ENCODE measurements at places on chromosomes 2 and 18.
A peak's percentile ranks its signal among the peaks of the same experiment; 100 is the strongest.

DNA sequence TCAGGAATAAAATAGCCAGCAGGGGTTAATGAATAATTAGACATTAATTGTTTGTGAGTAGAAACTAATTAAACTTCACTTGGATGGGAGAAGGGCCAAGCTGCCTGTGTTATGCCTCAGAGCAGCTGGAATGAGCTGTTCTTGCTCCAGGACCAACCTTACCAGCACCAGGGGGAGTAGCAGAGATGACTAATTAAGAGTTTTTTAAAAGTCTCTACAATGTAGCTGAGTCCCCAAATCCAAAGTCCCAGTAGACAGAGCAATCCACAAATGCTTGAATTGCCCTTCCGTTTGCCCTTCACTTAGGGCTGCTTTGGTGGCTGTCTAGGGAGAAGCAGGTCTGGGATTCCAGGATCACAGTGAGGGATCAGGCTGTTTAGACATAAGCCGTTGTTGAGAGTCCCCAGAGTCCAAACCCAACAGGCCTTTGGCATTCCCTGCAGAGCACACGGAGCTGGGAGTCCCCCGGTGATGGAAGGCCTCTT lies 59.4 kb downstream of the RHOB start:
- DNase-seq, result no peak

- peak; percentile 53 for DNase-seq
Measured at GRCh38 chr18:5628512-5629255, 84.9 kb upstream of the EPB41L3 start.

DNA sequence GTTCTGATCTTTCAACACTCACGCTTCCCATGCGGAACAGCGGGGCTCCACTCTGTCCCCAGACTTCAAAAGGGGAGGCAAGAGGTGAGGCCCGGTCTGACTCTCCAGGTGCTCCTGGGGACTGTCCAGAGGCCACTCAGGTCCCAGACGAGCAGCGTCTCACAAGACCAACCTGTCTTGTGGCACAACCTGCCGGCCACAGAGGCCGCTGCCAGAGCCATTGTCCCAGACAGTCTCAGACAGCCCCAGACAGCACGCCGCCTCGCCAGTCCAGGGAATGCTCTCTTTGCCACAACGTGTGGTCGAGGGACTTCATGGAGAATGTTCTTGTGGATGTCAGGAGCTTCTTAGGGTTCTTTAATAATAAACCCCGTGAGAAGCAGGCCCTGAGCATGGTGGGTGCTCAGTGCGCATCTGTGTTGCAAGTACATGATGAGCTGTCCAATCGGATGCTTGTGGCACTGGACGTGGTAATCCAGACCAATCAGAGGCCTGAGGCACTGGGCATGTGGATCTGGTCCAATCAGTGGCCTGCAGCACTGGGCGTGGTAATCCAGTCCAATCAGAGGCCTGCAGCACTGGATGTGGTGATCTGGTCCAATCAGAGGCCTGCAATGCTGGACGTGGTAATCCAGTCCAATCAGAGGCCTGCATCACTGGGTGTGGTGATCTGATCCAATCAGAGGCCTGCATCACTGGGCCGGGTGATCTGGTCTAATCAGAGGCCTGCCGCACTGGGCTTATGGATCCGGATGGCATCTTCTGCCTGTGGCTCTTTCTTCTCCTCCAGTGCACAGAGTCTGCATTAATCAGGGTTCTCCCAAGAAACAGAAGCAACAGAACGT lies 76.4 kb downstream of the TMEM18 start:
- DNase-seq, result no peak

DNA sequence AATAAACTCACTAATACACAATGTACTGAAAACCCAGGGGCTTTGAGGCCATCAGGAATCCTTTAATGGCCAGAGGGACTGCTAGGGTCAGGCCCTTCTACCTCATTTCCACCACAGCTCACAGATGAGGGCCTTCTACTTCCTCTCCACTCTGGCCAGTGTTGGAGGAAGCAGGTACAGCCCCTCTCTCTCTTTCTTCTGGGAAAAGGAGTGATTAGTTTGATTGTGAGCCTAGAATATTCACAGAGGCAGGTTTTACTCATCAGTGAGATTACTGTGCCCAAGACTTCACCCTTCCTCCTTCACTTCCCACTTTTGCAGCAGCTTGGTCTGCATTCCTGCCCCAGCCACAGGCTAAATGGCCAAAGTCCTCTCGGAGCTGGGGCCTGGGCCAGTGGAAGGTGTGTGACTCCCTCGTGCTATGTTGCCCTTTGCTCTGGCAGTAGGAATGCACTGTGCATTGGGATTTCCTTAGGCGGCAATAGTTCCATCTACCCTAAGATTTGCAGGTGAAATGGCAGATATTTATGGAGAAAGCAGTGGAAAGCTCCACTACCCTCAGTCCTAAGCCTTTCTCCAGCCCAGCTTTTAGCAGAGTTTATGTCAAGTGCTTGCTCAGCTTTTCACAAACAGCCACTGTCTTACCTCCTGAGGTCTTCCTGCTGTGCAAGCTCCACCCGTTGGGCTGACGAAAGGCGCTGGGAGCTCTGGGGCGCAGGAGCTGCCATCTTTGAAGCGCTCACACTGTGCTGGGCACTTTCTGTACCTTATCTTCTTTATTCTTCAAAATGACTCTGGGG lies 36.2 kb upstream of the YES1 start:
- DNase-seq, result no peak

- DNase-seq, result no peak
Measured at GRCh38 chr2:164739966-164740365, 101.7 kb downstream of the COBLL1 start.

DNA sequence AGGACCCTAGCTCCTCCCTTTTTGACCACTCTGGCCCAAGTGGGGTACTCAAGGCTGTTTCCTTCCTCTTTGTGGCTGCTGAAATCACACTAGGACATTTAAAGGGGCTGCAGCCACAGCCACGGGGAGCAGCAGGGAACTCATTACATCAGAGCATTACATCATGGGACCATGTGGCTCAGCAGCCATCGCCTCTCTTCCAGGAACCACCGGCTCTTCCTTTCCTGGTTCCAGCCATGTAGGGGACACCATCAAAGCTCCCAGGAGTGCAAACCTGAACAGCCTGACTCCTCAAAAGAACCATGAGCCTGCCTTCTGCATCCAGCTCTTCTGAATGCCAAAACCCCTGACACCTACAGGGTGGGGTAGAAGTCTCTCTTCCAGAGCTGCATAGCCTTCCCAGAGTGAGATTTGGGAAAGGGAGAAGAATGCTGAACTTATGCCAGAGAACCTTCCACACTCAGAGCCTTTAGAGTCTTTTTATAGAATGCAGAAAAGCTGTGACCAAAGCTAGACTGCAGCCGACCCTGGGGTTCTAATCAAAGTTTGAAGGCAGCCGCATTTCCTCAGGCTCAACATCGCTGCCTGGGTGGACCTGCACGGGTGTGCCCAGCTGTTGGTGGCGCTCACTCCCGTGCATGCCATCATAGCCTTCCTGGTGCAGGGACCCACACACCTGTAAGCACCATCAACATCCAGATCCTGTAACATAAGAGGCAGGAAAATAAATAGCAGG lies 121.7 kb downstream of the KLHL29 start:
- no peak for DNase-seq

DNA sequence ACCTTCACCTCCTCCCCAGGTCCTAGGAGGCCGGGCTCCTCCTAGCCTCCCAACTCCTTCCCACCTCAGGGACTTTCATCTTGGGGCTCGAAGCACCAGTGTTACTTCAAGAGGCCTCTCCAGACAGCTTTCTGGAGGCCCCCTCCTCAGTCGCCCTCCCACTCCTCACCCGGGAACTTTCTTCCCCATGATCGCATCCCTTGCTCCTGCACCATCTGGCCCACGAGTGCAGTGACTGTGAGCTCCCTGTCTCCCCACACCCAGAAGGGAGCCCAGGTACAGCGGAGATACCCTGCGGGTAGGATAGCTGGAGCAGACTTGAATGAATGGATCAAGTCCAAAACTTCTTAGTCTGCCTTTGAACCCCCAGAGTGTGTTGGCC lies 6.1 kb downstream of the ERFE start:
- no peak for DNase-seq

- DNase-seq, result no peak
Measured at GRCh38 chr2:10876963-10877362, 34.8 kb upstream of the KCNF1 start.

DNA sequence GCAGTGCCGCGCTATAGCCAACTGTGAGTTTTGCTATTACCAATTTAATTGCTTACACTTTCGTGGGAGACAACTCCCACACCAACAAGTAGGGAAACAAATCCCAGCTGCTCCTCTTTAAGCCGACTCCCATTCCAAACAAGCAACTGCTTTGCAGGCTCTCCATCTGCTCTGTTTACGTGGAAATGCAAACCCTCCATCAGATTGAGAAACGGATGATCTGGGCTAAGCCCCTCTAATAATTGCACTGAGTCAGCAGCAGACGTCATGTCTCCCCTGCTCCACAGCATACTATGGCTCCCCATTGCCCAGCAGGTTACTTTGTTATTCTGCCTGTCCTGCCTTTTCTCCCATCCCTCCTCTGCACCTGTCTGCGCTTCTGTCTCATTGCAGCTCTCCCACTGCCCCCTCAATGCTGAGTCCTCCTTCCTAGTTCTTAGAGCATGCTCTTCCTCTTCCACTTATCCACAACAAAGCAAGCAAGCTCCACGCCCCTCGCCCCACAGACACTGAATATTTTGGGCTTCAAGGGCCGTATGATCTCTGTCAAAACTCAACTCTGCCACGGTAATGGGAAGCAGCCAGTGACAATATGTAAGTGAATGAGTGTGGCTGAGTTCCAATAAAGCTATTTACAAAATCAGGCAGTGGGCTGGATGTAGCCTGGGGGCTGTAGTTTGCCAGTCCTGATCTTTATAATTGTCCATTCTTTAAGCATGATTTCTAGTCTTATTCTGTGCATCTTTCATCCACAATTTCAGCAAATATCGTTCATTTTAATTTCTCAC lies 39.5 kb upstream of the ARL4C start:
- peak; percentile 86 for DNase-seq

GRCh38 chr2:1991706-1992245 lies 247.5 kb upstream of the PXDN start:
- no peak for DNase-seq

- DNase-seq, result no peak
Measured at GRCh38 chr2:62180975-62181374, 14.9 kb upstream of the B3GNT2 start.

DNA sequence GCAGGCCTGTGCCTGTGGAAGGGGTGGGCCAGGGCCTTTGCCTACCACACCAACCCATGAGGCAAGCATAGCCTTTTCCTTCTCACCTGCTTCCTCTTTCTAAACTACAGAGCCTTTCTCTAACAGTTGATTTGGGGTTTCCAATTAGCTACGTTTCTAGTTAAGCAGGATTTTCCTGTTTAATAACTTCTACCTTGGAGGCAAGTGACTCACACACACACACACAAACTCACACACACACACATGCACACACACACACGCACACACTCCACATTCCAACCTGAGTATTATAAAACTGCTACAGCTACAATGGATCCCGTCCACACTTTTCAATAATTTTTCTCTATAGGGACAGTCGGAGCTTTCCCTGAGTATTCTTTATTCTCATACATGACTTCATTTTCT lies 84.9 kb downstream of the SOX11 start:
- no peak for DNase-seq

GRCh38 chr2:238722883-238723282 lies 125.0 kb upstream of the TWIST2 start:
- DNase-seq, result no peak

GRCh38 chr2:152200565-152201465 lies 25.3 kb upstream of the STAM2 start:
- DNase-seq, result peak; percentile 31

GRCh38 chr2:69196327-69197117 lies 183.5 kb downstream of the ANTXR1 start:
- DNase-seq, result no peak

DNA sequence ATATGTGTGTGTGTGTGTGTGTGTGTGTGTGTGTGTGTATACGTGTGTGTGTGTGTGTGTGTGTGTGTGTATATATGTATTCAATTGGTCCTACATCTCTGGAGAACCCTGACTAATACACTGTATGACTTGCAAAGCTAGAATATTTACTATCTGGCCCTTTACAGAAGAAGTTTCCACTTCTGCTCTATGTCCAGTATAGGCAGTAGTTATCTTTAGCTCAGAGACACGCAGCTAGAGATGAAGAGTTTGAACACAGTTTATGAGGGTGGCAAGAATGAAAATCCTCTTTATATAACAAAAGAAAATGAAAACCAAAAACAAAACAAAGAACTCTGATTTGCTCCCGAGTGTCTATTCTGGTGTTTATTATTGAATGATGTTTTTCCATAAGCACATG lies 201.2 kb downstream of the ASB1 start:
- DNase-seq, result no peak

Data from NCI-H345 (cell line).